Stimulated activated CD4-positive, alpha-beta T cell treated with anti-CD3 and anti-CD28 coated beads, Interleukin-1b, Interleukin-23, amount 100 ng/mL, for 4 hours (primary cell): ENCODE measurements at places on chromosomes 7 and 10.
A peak's percentile ranks its signal among the peaks of the same experiment; 100 is the strongest.

GRCh38 chr7:99457650-99458493, 8.1 kb downstream of the ATP5MF start:
- DNase-seq: no peak

- no peak for DNase-seq
Observed at GRCh38 chr10:12403119-12403518, 53.8 kb downstream of the CAMK1D start.

DNA sequence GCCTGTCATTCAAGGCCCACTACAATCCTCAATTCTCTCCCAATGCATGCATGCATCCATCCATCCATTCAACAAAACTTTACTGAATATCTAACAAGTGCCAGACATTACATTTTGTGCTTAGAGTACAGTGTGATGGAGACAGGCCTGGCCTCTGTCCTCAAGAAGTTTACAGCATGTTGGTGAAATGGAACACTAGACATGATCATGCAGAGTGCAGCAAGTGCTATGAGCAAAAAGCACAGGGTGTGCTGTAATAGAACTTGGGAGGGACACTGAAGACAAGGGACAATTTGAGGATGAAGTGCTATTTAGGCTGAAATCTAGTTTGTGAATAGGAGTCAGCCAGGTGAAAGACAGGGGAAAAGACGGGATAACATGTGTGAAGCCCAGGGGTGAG, 347.8 kb downstream of the PTEN start:
- no peak for DNase-seq

GRCh38 chr10:128693493-128694131, 567.4 kb upstream of the MKI67 start:
- DNase-seq: no peak

DNA sequence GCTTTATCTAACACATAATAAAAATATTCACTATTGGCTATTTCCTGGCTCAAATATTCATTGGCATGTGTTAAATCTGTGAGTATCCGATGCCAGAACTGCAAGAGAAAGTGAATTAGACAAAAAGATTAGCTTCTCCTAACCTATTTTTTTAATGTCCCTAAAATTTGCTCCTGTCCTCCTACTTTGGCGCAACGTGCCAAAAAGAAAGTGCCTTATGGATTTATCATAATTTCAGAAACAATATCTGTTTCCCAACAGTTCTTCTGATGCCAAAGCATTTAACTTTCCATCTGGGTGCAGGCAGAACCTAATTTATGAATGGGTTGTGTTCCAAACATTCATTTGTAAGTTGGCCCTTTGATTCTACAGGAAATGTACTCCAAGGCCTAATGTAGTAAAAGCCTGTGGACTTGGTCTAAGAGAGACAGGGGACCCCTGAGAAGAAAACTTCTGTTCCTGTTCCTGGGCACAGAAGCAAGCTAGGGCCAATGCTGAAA, 15.4 kb downstream of the PIP4K2A start:
- no peak for DNase-seq

- no peak for DNase-seq
Observed at GRCh38 chr10:13268841-13269240, 31.0 kb downstream of the PHYH start.

GRCh38 chr10:71429929-71430328, 33.2 kb downstream of the CDH23 start:
- no peak for DNase-seq

- no peak for DNase-seq
Observed at GRCh38 chr7:116380025-116380424, 119.5 kb upstream of the CAV2 start.

- DNase-seq: no peak
Observed at GRCh38 chr10:102994531-102995295, 76.6 kb downstream of the CNNM2 start.

- DNase-seq: no peak
Observed at GRCh38 chr10:58967551-58968388, 208.7 kb upstream of the PHYHIPL start.

- no peak for DNase-seq
Observed at GRCh38 chr7:147894271-147894670, 696.3 kb upstream of the C7orf33 start.

GRCh38 chr10:80279146-80279545, 10.3 kb downstream of the MAT1A start:
- DNase-seq: no peak

DNA sequence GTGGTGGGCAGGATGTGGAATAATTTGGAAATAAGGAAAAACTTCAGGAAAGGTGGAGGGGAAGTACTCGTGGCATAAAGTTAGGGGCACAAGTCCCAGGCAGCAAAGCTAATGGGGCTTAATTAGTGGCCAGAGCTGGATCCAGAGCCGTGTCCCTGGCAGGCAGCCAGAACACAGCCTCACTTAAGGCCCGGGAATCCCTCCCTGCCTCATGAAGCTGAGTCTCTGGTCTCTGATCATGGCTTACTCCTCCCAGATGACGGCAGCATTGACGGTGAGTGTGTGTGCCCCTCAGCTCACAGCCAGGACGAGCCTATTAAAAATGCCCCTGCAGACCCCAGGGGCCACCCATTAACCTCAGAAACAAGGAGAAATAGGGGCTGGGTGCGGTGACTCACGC, 48.2 kb upstream of the NPTX2 start:
- DNase-seq: no peak

DNA sequence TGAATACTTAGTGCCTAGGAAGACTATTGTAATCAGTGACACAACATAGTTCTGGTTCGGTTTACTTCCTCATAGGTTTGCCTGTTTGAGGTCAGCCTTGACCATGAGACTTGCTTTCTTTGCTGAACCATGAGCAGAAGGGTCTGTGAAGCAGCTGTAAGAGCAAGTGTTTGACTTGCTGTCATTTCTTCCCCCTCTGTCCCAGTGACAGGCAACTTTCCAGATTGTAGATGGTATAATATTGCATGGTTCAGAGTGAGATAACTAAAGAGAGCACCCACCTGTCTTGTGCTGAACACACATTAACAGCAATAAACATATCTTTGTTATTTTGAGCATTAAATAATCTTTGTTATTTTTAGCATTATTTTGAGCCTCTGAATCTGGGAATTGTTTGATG, 9.3 kb upstream of the RTKN2 start:
- no peak for DNase-seq

GRCh38 chr7:4749798-4750197, 25.6 kb upstream of the AP5Z1 start:
- DNase-seq: no peak

DNA sequence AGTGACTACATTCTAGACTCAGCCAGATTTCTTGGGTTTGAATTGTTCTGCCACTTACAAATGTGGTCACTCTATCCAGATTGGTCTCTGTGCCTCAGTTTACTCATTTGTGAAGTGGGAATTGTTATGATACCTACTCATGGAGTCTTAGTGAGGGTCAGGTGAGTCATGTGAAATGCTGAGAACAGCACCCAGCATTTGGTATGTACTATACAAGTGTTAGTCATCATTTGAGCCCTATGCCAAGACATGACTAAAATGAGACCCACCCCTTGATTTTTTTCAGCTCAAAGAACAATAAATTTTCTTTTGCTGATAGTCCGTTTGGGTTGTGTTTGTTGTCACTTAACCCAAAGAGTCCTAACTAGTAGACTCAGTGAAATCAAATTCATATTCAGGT, 92.8 kb downstream of the CHN2 start:
- no peak for DNase-seq

- no peak for DNase-seq
Observed at GRCh38 chr10:73253225-73253555, 746 bp upstream of the MRPS16 start.

DNA sequence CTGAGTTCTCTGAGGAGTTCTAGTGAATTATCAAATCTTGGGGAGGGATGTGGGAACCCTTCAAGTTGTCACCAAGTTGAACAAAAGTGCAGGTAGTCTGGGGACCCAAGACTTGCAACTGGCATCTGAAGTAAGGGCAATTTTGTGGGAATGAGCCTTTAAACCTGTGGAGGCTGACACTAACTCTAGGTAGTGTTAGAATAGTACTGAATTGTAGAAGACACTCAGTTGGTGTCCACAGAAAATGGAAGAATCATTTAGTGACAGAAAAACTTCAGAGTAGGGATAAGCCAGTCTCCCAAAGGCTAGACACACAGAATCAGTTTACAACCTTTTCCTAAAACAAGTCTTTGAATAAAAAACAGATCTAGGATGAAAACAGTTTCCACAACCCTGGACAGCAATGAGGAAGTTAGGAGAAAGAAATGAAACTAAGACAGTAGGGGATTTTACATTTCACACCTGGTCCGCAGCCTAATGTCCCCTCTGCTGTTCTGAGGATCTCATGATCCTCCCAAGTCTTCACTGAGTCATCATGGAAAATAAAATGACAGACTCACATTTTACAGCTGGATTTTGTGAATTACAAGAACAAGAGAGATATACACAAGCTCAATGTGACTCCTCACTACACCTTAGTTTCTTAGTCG, 23.0 kb upstream of the ING3 start:
- DNase-seq: no peak

DNA sequence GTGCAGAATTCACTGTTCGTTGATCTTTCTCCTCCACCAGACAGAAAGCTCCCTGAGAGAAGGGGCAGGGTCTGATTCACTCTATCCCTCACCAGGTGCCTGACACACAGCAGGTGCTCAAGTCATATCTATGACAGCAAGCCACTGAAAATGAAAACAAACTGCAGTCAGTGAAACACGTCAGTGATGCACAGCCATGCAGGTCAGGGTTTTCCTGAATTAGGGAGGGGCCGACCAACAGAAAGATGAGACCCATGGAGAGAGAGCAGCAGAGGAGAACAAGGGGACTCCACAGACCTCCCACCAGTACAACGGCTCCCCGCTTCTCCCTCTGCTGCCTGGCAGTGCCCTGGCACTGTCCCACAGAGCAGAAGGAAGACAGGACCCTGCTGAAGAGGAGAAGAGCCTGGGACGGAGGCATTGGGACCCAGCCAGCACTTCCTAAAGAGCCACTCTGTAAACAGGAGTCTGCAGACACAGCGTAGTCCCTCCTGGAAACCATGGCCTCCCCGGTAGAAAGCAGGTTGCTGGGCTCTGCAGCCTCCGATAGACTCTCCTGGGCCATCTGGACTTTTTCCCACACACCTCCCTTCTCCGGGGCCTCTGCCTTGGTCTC, 50.3 kb downstream of the FAM53B start:
- no peak for DNase-seq

DNA sequence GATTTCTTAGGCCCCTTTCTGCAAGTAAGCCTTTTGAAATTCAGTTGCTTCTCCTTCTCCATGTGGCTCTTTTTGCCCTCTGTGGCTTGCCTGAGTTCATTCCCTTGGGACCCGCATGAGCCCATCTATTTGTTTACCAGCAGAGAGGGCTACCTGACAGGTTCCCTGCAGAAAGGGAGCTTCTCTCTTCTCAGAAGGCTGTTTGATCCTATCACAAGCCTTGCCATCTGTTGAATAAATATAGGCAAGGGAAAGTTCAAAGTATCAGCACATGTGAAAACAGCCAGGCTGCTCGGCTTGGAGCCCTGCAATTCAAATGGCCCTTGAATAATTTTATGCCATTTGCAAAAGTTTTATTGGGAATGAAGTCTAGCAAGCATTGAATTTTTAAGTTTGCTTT, 720.2 kb upstream of the FZD8 start:
- DNase-seq: no peak

DNA sequence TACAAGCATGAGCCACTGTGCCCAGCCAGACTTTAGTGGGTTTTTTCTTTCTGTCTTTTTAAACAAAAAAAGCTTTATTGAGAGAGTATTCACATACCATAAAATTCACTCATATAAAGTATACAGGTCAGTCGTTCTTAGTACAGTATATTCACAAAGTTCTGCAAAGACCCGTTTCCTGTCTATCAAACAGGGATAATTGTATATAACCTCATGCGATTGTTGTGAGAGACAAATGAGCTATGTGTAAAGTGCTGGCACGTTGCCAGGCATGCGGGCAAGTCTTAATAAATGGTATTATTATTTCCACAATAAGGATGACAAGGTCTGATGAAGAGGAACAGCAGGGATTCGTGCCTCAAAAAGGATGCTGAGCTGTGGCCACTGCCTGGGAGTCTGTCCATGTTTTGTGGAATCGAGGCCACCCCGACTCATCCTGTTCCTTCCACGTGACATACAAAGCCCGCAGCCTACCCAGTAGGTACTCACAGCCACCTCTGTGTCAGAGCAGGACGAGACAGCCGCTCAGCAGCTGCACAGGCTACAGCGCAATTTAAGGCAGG, 51.6 kb downstream of the SMKR1 start:
- DNase-seq: peak; percentile 3

DNA sequence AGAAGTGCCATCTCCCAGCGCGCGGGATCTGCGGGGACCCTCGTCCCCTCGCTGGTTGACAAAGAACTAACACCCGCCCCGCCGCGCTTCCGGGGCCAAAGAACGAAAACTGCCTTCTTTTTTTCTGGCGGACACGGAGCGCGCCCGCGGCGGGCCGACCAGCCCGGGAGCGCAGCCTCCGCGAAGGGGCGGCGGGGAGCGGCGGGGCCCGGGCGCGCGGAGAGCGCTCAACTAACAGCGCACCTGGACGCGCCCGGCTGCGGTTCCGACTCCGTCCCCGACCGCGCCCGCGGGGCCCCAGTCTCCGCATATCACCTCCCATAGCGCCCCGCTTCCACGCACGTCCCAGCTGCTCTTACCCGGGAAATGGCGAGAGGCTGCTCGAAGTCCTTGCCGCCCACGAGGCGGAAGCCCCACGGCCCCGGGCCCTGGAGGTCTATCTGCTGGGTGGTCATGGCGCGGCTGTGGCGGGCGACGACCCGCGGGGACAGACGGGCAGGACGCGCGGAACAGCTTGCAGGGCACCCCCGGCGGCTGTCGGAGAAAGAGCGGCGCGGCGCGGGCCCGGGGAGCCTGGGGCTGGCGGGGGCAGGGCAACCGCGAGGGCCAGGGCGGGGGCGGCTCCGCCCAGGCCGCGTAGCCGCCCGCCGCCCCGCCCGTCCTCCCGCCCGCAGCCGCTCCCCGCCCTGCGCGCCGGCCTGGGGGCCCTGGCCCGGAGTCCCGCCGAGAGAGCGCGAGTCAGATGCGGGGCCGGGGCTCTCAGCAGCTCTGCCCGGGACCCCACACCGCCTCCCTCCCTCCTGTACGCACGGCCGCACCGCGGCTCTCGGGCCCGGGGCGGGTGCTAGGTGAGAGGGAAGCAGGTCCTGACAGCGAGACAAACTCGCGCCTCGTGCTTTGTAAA, at the start of gene PDLIM1:
Gene PDLIM1 (minus strand): TSS at position 543 of the 904 bp plus-strand sequence. CDS start 88 bp downstream, at position 455.
- DNase-seq: peak; percentile 6

DNA sequence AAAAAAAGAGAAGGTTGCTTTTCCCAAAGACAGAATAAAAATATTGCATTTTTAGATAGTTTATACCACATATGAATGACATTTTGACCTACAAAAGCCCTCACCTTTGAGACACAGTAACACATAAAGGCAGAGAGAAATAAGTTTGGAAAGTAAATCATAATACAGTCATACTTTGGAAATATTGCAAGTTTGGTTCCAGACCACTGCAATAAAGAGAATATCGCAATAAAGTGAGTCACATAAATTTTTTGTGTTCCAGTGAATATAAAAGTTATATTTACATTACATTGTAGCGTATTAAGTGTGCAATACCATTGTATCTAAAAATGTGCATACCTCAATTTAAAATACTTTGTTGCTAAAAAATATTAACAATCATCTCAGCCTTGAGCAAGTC, 40.3 kb downstream of the CCDC71L start:
- no peak for DNase-seq

DNA sequence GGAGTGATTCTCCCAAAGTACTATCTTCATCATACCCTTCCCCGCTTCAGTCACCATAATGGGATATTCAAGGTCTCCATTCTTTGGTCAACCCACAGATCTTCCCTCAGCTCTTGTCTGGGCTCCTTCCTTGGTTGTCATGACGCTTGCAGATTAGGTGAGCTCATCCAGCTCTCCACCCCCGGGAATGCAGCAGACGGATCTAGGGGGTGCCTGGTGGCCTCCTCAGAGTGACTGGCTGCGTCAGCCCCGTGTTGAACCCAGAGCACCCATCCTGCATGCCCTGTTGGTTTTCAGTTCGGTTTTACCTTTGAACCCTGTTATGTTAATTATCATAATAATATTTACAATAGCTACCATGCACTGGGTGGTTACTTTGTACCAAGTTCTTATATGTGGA, 6.4 kb downstream of the NEURL1 start:
- no peak for DNase-seq
